ENCODE measurements at places on chromosomes 6 and 20.

DNA sequence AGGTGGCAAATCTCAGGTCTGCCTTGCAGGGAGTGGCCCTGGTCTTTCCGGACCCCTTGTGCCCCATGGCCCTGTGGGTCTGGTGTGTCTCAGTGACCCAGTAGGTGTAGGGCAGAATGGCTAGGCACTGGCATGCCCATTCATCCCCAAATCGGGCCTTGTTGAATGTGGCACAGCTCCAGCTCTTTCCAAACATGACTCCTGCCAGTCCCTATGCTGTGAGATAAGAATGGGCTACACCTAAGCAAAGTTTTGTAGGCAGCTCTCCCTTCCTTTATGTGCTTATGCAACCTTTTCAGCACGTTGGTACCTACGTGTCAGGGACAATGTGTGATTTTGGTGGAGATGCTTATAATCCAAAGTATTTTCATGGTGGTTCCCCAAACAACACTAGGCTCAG is 33.9 kb downstream of the FOXO3 start:
- no peak for DNase-seq

GRCh38 chr20:25848222-25848621 is 151.6 kb upstream of the ZNF337 start:
- DNase-seq: no peak

- DNase-seq: no peak
Measured at GRCh38 chr6:39388606-39389483, 66.3 kb upstream of the KCNK16 start.

GRCh38 chr6:170130201-170130621 is 160.7 kb downstream of the DLL1 start:
- no peak for DNase-seq

GRCh38 chr6:16822529-16822928 is 61.3 kb upstream of the ATXN1 start:
- no peak for DNase-seq

DNA sequence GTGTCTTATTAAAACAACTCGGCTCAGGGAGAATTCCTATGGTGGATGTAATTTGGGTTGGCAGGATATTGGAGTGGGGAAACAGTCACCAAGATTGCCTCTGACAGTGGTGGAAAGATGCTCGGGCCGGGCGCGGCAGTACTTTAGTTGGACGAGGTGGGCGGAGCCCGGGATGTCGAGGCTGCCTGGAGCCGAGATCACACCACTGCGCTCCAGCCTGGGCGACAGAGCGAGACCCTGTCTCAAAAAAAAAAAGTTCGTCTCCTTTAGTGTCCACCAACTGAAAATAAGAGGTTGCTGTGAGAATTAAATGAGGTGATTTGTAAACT is 621 bp downstream of the NOL7 start:
- DNase-seq: peak; percentile 41

DNA sequence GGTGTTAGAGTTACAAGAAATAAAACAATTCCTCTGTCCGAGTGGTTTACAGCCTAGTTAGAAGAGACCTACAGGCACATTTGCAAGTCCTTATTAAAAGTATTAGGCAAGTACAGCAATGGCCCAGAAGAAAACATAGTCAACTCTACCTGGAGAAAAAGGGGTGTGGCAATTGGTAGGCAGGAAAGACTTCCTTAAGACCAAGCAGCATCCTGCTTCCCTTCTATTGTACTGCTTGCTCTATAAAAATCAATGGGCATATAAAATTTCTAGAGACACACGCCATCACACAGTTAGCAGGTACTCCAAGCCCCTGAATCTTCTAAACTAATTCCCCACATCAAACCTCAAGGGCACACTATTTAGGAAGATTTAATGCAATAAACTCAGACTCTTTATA is 185.6 kb downstream of the ATXN1 start:
- no peak for DNase-seq

DNA sequence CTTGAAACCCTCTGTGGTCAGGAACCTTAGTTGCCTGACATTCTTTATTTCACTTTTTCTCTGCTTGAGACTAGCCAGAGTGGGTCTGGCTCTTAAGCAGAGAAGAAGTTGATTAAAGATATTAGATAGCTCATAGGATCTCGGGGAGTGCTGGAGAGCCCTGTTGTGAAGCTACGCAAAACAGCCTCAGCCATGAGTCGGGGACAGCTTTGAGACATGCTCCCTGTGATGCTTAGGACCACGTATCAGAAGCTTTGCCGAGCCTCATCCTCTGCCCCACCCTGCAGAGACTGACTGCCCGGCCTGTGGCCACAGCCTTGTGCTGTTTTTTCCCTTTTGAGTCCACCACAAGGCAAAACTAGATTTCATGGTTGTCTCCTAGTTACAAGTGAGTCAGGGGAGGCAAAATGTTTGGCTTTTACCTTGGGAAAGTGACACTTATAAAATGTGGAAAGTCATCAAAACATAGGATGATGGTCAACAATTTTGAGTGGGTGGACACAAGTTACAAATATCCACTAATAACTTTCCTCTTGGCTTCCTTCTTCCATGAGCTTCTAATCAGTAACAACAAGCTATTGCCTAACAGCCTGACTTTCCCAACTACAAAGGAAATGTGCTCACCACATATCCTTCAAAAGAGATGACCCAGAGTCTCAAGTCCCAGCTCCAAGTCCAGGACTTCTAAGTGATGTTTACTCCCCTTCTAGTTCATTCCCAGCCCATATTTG is 108.4 kb downstream of the JAG1 start:
- DNase-seq: peak; percentile 79

GRCh38 chr6:127894051-127894450 is 6.8 kb downstream of the THEMIS start:
- DNase-seq: no peak

DNA sequence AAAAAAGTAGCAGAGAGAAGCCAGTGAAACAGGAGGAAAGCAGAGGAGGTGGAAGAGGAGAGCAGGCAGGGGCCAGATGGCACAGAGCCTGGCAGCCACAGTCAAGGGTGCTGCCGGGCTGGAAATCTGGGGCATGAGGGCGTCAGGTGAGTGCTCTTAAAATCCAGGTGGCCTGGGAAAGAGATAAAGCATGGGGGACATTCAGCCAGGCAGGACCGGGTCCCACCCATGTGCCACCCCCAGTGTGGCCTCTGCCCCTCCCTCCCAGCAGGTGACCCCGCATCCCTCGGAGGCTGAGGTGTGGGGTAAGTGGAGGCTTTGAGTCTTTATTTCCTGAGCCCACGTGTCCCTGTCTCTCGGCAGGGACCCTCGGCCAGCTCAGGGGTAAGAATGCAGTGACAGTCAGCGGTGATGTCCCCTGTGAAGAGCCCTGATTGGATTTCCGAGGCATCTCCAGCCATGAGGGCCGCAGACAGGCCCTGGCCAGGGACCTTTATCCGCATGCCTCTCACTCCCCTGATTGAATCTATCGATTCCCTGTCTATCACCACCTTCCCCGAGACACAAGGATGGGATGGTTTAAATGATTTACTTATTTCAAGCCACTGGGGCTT is 33.8 kb upstream of the SULF2 start:
- DNase-seq: no peak

GRCh38 chr6:5063617-5064016 is 21.5 kb upstream of the PPP1R3G start:
- DNase-seq: no peak

DNA sequence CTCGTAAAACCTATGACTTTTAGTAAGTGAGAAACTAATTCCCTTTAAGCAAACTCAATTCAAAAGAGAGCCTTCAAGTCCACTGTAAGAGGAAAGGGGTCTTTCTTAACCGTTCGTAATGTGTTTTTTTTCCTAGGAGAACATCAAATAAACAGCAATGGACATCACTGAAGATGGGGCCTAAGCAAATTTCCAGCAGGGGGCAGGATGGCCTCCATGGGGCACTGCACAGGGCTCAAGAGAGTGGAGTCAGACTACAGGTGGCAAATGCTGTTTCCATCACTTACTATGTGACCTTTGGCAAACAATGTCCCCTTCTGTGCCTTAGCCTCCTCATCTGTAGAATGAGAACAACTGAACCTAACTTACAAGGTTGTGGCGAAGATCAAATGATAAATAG is 88.7 kb downstream of the ARHGAP18 start:
- DNase-seq: peak; percentile 37

GRCh38 chr6:56361812-56362211 is 114.4 kb upstream of the COL21A1 start:
- no peak for DNase-seq

DNA sequence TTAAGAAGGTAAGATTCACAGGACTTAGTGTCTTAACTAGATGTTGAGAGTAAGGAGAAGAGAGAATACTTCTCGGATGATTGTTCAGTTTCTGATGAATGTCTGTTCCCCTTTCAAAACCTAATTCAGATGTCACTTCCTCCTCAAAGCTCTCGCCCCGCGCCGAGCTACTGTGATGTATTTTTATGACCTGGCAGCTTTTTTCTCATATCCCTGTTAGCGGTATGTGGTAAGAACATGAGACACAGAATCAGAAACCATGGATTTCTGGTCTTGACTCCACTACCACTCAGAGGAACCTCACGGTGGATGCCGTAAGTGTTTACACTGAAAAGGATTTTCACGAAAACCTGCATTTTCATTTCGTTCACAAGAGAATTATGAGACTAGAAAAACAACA is 48.4 kb downstream of the CEP43 start:
- DNase-seq: peak; percentile 93

- no peak for DNase-seq
Measured at GRCh38 chr20:23270382-23270911, 80.1 kb upstream of the NXT1 start.

- no peak for DNase-seq
Measured at GRCh38 chr6:40819182-40819834, 219.7 kb downstream of the UNC5CL start.

DNA sequence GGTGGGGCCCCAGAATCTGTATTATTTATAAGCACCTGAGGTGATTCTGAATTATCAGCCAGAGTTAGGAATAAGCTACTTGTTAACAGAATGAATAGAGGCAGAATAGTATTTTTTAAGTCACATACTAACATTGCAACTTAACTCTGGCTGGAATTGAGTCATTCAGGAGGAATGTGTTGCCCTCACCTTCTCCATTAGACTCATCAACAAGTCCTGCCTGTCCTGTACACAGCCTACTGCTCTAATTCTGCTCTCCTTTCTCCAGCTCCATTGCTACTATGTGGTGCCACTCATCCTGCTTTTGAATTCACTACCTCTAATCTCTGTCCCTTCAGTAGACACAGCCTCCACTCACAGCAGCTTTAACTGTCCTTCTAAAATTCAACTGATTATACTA is 669.4 kb downstream of the DHX35 start:
- DNase-seq: no peak

GRCh38 chr6:48619771-48620170 is 508.8 kb upstream of the PTCHD4 start:
- no peak for DNase-seq

DNA sequence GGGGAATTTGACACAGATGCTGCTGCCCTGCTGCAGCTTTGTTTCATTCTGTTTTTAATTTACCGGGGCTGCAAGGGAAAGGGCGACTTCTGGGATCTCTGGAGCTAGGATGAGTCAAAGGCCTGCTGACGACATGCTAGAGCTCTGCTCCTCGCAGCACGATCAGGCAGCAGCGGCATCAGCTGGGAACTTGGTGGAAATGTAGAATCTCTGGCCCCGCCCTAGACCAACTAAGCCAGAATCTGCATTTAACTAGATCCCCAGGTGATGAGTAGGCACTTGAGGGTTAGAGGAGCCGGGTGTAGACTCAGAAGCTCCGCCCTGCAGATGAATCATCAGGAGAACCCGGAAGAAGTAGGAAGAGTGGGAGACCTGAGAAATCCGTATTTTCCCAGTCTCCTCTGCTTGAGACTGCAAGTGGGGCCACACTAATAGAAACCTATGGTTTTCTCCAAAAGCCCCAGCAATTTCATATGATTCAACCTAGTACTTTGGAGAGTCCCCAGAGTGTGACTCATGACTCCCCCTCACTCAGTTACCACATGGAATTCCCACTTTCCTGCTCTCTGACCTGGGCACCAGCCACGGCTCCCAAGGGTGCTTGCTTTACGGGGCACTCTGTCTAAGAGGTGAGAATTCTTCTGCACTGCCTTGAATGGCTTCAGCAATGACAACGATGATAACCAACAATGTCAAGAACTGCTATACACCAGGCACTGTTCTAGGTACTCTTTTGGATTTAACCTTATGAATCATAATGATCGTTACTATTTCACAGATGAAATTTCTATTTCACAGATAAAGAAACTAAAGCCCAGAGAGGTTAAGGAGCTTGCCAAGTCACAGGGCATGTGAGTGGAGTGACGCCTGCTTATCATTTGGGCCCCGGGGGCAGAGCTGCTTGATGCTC is 18.1 kb downstream of the TUBB2B start:
- DNase-seq: peak; percentile 70

- DNase-seq: peak; percentile 15
Measured at GRCh38 chr20:54227751-54228150, 19.9 kb downstream of the PFDN4 start.

DNA sequence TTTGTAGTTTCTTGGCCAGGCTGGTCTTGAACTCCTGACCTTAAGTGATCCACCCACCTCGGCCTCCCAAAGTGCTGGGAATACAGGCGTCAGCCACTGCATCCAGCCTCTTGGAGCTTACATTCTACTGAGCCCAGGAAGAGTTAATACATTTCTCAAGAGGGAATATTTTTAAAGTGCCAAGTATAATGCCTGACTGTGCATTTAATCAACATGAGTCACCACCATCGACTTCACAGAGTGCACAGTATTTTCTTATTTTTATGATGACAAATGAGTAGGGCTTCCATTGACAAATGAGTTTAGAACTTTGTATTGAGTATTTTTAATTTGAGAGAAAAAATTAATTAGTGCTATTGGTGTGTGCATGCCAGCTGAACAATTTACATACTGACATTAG is 72.2 kb downstream of the SASH1 start:
- DNase-seq: peak; percentile 11

GRCh38 chr6:129683601-129684322 is 26.2 kb downstream of the ARHGAP18 start:
- DNase-seq: peak; percentile 96

- DNase-seq: no peak
Measured at GRCh38 chr20:8842525-8842924, 226.4 kb upstream of the PLCB4 start.
